ENCODE measurements at places on chromosomes 7 and 10.

GRCh38 chr10:52082307-52082706 lies 231.8 kb upstream of the DKK1 start:
- DNase-seq, result no peak

DNA sequence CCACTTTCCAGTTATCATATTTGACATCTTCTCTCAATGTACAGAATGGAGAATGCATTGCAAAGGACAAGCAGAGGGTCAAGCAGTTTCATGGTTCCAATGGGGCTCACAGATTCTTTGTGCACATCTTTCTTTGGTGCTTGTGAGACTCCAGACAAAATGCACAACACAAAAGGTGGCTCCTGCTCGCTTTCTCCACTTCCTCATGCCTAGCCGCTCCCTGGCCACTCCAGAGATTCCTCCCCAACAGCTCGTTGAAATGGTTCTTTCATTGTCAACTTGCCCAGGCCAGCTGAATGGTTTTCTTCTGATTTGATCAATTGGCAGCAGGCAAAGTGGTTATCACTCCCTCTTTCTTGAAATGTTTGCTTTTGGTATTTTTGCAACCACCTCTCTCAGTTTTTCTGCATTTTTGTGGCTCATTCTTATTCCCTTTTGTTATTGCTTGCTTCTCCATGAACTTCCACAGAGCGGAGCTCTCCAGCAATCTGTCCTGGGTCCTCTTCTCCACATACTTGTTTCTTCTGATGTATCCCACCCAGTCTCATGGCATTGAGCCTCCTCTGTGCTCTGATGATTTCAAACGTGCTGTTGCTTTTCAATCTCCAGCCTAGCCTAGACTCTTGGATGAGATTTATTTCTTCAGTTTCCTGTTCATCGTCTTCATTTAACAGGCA lies 507.8 kb upstream of the MKI67 start:
- no peak for DNase-seq

DNA sequence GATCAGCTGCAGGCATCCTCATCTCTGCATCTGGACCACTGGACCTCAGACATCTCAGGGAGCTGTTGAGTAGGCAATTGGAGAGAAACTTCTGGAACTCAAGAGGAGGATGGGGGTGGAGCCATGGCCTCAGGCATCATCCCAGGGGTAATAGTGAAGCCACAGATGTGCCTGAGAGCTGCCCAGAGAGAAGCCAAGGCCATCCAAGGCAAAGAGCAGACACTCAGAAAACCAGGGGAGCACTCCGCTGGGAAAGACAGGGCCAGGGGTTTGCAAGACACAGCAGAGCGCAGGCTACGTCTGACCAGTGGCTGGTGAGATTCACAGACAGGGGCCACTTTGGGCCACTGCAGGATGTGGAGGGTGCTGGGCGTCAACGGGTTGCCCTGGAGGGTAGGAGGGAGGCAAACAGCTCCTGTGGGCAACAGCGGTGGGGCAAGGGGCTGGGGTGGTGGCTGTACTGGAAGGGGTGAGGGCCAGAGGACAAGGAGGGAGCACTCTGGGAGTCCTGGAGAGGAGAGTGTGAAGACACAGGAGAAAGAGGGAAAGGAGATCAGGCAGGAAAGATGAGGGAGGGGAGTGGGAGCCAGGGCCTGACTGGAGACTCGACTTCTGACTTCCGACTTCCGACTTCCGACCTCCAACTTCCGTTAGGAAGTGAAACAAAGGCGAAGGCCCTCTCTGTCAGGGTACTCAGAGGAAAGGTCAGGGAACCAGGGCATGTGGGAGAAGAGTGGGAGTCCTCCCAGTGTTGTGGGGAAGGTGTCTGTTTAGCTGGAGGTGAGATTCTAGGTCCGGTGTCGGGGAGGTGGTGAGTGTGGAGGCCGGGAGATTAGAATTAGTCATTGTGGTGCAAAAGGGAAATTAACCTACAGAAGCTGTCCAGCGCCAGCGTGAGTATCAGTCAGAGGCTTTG lies 69.7 kb upstream of the ANTXRL start:
- DNase-seq, result no peak

DNA sequence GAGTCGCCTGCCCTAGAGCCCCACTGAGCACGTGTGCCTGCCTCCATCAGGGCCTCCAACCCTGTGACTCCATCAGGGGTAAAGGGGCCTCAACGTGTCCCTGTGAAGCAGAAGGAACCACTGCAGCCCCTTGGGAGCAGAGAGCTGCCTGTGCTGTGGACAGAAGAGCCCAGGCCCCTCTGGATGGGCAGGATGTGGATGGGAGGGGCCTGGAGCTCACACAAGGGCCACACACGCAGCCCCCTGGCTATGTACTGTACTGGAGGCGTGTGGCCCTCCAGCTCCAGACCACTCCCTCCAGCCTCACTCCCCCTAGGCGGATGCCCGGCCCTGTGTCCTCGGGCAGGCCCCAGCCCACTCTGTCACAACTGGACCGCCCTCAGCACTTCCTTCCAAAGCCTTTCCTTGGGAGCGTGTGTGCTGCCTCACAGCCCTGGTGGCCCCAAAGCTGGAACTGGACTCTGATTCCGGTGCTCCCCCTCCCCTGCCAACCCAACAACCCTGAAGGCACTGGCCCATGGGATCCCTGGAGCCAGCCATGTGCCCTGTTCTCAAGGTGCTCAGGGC lies 238.0 kb downstream of the TCERG1L start:
- DNase-seq, result no peak

DNA sequence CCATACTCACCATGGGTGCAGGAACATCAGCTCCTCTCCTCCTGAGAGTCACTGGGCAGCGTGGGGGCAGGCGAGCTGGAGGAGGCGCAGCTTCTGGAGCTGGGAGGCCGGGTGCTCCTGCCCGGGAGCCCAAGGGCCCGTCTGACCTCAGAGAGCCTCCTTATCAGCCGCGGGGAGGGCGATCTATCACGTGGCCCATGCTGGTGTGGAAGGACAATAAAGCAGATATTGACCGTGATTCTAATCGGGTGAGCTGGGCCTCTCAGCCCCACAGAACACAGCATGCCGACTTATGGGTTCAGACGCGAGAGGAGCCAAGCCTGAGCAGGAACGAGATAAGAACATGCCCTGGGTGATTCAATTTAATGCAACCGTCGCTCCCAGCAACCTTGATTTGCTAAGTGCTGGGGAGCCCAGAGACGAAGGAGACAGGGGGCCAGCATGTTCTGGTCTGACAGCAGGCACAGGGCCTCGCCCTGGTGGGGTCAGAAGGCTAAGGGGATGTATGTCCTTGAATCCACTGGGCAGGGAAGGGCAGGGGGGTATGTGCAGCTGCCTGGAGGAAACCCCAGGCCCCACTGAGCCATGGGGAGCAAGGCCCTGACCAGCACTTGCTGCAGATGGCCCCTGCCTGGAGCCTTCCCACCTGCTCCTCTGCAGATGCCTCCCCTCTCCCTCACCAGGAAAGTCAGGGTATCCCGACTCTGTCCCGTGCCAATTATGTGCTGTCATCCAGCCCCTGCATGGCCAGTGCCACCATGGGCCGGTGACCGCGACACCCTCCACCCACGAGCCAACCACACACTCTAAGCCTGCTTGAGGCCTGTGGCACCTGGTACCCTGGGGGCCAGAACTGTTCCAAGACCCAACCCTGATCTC lies 95.3 kb upstream of the RET start:
- no peak for DNase-seq

DNA sequence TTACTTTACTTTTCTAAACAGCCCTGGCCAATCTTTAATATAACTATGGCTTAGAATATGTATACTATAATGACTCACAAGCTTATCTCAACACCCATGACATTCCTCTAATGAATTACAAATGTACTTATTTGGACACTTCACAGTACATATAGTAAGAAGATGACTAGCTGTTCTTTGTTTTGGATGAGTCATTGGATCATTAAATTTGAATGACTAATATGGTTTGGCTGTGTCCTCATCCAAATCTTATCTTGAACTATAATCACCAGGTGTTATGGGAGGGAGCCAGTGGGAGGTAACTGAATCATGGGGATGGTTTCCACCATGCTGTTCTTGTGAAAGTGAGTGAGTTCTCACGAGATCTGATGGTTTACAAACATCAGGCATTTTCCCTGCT lies 807.5 kb upstream of the SORCS1 start:
- DNase-seq, result no peak

DNA sequence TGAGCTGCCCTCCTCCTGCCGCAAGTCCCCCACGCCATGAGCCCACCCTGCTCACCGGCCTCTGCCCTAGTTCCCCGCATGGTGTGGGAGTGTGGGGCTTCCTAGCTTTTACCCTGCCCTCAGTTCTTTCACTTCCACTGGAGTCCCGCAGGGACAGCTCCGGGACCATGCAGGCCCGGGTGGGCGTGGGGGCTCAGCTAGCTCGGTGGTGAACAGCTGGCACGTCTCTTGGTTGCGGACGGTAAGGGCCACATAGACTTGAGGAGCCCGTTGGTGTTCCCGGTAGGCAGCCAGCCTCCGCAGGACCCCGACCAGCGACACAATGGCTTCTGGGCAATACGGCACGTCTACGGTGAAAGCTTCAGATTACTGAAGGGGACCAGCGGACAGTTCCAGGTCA lies 108.9 kb upstream of the CCZ1B start:
- no peak for DNase-seq

DNA sequence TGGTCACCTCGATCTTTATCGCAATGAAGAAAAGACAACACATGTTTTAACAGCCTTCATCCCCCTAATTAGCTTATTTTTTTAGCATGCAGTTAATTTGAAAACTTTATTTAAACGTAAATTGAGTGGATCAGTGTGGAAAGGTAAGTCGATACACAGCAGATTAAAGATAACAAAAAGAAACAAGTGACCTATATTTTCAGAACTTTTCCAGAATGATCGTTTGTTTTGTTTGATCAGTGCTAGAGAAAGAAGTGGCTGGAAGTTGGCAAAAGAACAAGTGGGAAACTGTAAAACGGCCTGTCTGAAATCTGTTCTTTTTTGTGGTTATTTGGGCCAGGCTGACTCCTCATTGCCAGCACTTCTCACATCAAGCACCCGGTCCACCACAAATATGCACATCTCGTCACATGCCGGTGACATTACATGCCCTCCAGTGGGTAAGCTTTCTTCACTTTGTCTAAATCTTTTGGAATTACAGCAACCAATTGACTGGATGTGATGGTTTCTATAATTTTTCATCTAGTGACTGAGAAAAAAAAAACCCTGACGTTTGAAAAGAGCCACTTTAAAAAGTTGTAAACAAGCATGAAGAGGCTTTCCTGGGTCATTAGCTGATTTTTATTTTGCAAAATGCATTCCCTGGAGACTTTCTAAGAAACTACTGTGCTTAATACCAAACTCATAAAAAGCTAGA lies 33.2 kb downstream of the C7orf33 start:
- no peak for DNase-seq

DNA sequence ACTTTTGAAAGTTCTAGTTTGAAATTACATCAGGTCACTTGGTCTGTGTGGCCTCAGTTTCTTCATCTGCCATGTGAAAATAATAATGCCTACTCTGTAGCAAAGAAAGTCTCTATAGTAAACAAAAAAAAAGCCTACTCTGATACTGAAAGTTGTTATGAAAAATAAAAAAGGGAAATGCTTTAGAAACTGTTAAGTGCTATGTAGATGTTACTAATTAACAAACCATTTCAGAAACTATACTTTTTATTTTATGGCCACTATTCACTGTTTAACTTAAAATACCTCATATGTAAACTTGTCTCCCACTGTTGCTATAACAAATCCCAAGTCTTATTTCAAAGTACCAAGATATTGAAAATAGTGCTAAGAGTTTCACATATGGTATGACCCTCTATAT lies 50.6 kb downstream of the CFTR start:
- DNase-seq, result no peak

- no peak for DNase-seq
Observed at GRCh38 chr7:78499283-78499682, 700.7 kb downstream of the PHTF2 start.

DNA sequence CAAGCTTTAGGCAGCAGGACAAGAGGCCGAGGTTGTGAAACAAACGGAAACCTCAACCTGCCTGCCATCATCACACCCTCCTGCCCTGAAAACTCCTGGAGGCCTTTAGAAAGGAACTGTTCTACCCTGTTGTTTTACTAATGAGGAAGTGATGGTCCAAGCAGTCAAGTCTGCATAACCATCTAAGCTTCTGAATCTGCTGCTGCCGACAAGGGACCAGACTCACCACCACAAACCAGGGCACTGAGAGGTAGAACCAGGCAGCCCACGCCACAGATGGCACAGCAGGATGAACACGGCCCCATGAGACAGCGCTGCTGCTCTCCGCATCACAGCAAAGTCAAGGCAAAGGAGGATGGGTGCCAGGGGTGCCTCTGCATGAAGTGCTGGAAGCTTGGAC lies 209.4 kb downstream of the CELF2 start:
- no peak for DNase-seq

- no peak for DNase-seq
Observed at GRCh38 chr7:139718859-139719258, 58.9 kb downstream of the HIPK2 start.

Measured in activated CD8-positive, alpha-beta memory T cell treated with anti-CD3 and anti-CD28 coated beads for 1 hour (primary cell).